SIG-M5 (cell line): ENCODE measurements at places on chromosomes 7 and 10.

- no peak for DNase-seq
Measured at GRCh38 chr7:155107126-155107525, 37.0 kb downstream of the HTR5A start.

DNA sequence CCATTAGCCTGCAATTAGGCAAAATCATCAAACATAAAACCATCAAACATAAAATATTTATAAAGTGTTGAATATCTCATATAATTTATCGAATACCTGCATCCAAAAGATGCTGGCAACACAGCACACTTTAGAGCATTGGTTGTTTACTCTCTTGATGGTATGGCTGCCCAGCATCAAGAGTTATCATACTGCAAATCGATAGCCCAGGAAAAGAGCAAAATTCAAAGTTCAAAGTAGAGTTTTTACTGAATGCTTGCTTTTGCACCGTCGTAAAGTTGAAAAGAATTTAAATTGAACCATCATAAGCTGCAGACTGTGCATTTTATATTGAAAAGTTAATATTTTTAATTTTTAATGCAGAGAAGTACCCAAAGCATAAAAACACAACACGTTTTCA, 4.2 kb upstream of the GSTO2 start:
- no peak for DNase-seq

DNA sequence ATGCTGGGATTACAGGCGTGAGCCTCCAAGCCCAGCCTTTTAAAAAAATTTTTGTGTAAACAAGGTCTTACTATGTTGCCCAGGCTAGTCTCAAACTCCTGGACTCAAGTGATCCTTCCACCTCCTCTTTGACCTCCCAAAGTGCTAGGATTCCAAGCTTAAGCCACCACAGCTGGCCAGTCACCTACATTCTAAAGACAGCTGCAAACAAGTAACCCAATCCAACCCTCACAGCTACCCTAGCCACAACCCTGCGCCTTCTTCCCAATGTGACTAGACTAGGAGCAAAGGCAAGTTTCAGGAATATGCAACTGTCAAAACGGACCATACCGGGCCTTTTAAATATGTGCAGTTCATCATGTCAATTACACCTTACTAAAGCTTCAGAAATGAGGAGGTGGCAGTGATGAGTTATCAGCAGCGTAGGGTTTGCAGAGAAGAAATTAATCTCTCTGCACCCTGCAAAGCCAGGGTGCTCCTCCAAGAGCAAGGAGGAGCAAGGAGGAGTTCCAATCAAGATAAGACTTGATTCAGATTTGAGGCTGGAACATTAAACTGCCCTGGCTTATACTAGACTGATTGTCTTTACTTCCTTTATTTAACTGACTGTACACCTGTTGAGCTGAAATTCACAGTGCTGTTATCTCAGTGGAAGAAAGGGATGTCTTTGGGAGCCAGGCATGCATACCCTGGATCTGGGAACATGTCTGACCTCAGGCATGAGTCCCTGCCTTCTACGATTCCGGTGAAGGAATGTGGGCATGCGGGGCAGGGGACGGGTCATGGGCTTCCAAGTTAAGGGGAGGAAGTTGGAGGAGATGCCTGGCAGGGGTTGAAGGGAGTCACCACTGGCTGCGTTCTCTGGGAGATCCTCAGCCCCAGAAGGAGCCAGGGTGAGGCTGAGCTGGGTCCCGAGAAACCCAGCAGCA, 15.5 kb upstream of the TMEM120A start:
- no peak for DNase-seq

DNA sequence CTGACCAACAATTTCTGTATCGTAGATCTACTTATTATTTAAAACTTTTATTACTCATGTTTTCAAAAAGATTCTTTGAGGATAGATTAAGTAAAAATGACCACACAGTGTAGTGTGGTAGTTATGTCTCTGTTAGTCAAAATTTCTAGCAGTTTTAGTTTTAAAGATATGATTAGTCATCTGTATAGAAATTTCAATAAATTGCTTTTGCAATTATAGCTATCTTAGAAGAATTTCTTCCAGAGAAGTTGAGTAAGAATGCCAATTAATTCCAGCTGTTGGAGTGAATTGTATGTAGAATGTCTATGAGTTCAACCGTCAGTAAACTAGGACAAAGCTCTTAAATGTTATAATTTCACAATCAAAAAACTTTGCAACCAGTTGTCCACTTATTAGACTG, 229.7 kb downstream of the CDK14 start:
- no peak for DNase-seq

- no peak for DNase-seq
Measured at GRCh38 chr10:60295028-60295937, 94.4 kb downstream of the ANK3 start.

GRCh38 chr10:60944058-60944909, at the start of gene RHOBTB1:
Gene RHOBTB1, minus strand, starts transcription at chr10:60944185. Its CDS starts 32,643 bp downstream, at chr10:60911542.
- DNase-seq, result no peak

- DNase-seq, result no peak
Measured at GRCh38 chr10:14124941-14125340, 205.8 kb downstream of the FRMD4A start.

DNA sequence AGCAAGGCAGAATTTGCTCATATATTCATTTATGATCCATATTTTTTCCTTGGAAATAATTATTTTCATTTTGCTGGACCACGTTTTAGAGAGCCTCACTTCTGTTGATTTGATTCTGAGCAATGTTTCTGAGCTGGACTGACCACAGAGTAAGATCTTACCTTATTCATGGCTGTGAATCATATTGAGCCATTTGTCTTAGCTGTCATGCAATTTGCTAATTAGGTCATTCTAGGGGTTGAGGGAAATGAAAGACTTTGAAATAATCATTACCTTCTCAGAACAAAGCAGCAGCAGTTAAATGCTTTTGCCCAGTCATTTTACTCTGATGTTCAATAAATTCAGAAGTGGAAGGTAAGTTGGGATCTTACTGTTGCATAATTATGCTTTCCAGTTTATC, 251.4 kb downstream of the SDK1 start:
- DNase-seq, result no peak

DNA sequence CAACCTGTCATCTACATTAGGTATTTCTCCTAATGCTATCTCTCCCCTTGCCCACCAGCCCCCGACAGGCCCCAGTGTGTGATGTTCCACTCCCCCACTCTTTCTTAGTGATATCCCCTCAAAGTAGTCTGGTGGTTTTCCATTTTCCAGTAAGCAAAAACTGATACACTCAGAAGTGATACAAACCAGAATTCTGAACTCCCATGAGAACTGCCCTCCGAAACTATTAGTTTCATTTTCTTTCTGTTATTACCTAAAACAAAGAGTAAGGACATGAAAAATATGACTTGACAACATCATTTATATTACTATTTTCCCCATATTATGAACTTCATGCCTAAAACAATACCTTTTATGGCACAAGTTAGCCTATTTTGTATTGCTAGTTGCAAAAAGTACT, 175.0 kb downstream of the OTUD1 start:
- DNase-seq, result no peak

GRCh38 chr10:13201132-13201531, 33.0 kb downstream of the UCMA start:
- DNase-seq, result no peak

DNA sequence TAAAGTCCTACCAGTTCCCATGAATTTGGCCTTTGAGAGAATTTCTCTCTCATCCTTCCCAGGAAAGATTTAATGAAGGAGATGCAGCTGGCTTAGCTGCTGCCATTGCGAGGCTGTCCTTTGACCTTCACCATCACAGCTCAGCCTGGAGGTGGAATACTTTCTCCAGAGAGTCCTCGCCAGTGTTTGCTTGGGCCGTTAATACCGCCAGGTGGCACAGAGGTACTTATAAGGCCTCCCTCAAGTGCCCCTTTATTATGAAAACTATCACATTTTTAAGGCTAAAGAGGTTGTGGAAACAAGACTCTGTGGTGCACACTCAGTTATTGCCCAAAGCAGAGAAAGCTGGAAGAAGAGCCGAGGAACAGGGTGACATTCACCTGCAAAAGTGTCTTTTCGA, 330.6 kb downstream of the CCSER2 start:
- no peak for DNase-seq

DNA sequence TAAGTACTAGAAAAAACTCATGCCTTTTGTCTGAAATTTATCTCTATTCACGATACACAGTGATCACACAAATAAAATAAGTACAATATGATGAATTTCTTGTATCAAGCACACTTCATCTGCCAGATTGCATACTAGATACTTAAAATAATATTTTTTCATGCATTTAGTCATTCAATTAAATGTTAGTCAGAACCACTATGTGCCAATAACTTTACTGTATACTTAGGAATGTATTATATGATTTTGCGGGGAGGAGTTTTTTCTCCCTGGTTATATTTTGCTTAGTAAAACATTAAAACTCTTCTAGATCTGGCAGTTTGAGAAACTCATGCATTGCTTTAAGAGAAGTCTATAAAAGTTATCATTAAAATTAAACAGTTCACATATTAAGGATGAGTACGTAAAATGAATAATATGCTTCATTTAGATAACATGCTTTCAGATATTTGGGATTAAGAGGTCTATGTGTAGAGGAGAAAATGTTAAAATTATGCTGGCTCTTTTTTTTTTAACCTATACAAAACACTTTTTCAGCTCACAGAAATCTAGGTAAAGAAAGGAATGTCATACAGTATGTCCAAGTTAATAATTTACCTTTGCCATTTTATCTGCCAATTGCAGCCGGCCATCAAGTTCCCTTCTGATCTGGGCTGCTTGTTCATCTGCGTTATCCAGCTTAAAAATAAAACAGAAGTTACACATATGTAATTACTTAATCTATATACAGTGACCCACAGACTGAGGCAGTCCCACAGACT, 70.1 kb downstream of the RNF133 start:
- DNase-seq, result no peak

GRCh38 chr7:74217455-74218342, 7.9 kb downstream of the LAT2 start:
- DNase-seq, result peak; percentile 61

GRCh38 chr10:31318854-31319601, at the start of gene ZEB1:
Gene ZEB1, plus strand, starts transcription at chr10:31319216. Its CDS starts 19 bp downstream, at chr10:31319235.
- no peak for DNase-seq
